ENCODE measurements at places on chromosomes 1 and 21. TPM values are rescaled to one million over a fixed set of nuclear protein-coding genes. Genes with fewer than 3 reads are reported as not detected.

The IVL gene
- not detected for total RNA-seq

The VTCN1 gene
- not detected for total RNA-seq

DNA sequence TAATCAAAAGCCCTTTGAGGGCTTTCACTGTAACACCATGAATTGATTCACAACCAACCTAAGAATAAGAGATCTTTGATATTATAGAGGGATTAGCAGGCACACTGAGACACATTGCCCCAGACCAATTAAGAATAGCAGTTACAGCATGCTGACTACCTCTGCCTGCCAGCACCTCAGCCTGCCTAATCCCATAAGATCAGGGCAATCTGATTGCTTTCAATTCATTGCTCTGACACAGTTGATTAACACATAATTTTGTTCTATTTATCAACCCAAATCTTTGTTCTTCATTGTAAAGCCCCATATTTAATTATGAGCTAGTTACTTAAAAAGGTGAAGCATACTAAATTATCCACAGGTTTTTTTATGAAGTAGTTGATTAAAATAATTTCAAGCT lies 548.8 kb upstream of the ZP4 start:
- H3K4me3 ChIP-seq: no peak overlapping the region
- no peaks in the 10 kb centered on the region for H3K36me3 ChIP-seq
- H3K27me3 ChIP-seq: no peaks in the 10 kb centered on the region
- DNase-seq: no peak

DNA sequence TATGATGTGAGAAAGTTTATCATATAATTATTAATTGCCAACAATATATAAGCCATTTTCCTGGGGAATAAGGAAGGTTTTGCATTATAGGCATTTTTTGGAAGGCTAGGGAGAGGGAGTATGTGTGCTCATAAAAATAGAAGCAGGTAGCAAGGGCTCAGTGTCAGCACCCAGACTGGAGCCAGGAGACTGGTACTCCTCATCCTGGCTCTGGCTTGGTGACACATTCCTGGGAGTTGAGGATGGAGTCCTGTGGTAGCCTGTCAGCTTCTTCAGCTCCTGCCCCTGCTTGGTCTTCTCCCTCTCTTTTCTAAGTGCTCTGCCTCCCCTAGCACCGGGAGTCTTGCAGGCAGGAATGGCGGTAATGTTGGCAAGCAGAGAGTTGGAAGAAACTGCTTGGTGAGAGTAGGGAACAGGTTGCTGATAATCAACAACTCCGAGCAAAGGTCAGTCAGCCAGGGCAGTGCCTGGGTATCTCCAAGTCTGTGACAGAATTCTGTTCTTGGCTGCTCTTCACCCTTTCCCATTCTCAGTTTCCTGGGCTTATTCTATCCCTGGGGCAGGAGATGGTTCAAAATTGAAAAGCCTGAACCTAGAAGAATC lies 23.0 kb downstream of the GIPC2 start:
- DNase-seq: no peak
- H3K4me3 ChIP-seq: no peak overlapping the region
- H3K36me3 ChIP-seq: no peaks in the 10 kb centered on the region
- peaks cover 13% of the 10 kb centered on the region for H3K27me3 ChIP-seq
- no peaks in the 10 kb centered on the region for H3K4me1 ChIP-seq
- H3K27ac ChIP-seq: no peak overlapping the region

DNA sequence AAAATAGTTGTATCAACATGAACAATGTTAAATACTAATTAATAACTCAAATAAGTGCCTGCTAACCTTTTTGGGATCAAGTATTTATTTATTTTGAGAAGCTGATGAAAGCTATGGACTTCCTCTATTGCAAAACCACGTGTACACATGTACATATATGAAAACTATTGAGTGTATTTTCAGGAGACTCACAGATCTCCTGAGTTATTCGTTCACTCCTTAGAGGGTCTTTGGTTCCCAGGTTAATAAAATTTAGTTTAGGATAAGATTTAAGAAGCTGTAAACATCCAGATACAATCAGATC lies 130.5 kb downstream of the DISC1 start:
- peaks cover 5% of the 10 kb centered on the region for H3K36me3 ChIP-seq
- no peaks in the 10 kb centered on the region for H3K27me3 ChIP-seq
- no peak overlapping the region for H3K27ac ChIP-seq
- no peak for DNase-seq

- peak overlapping the region; percentile 89 for H3K27ac ChIP-seq
- DNase-seq: peak; percentile 44
- no peaks in the 10 kb centered on the region for H3K27me3 ChIP-seq
- peaks cover 96% of the 10 kb centered on the region for H3K36me3 ChIP-seq
- peaks cover 83% of the 10 kb centered on the region for H3K4me1 ChIP-seq
These were observed 138.5 kb downstream of the CLIC6 start for GRCh38 chr21:34807146-34807880.

DNA sequence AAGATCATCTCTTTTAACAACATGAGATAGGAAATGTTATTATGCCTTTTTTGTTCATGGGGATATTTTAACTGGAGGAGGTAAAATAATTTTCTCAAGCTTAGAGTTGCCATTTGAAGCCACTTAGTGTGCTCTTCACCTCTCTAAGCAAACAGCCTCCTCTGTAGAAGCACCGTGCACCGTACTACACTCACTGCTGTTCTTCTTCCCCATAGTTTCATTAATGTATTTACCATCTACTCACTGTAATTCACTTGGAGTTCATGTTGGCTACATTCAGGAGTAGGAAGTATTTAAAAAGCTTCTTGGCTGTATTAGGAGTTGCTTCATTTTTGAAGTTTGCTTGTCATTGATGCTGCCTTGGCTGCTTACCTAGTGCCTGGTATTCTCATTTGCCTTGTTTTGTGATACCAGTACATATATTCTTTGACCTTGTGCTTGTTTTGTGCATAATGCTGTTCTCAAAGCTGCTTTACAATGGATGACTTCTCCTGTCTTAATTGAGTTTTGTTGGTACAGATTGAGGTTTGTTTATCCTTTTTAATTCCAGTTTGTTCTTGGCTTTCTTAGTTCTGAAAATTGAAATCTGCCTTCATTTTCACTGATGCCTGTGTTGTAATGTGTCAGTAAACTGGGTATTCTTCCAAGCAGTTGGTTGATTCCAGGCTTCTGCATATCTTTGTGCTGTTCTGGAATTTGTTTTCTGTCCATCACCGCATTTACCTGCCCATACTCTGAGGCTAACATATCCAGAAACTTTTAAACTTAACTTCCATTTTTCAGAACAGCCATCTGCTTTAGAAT lies 240.4 kb downstream of the HMCN1 start:
- no peak for DNase-seq
- H3K36me3 ChIP-seq: no peaks in the 10 kb centered on the region
- peaks cover 5% of the 10 kb centered on the region for H3K27me3 ChIP-seq
- H3K4me1 ChIP-seq: no peaks in the 10 kb centered on the region

DNA sequence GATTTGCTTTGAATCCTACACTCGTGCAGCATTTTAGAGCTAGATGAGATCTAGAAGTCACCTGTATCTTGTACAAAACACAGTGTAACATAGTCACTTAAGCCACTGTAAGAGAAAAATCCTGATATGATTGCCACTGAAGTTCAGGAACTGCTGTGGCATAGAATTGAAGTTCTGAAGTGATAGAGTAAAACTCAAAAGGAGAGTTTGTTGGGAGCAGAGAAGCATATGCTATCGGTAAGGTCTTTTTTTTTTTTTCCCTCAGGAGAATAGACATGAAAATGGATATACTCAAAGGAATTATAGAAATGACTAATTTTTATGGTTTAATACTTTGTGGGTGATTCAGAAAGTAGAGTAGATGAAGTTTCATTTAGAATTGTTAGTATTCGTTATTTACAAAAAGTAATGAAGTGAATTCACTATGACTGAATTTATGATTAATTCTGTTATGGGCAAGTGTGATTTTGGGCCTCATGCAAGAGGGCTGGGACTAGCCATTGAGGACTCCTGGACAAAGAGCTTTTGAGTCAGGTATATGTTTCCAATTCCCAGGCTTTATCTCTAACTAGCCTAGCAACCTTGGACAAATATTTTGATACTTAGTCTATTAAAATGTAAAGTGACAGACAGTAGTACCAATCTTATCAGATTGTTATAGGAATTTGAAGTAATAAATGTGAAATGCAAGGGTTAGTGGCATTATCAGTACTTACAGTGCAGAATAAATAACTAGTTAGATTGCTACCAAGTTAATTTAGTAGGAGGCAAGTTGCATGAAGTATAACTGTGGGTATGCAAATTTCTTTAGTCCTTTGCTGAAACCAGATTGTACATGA lies 3.1 kb downstream of the KCTD3 start:
- peaks cover 14% of the 10 kb centered on the region for H3K27me3 ChIP-seq
- H3K36me3 ChIP-seq: no peaks in the 10 kb centered on the region
- no peak for DNase-seq
- no peak overlapping the region for H3K4me3 ChIP-seq

Measured in activated T-helper 2 cell treated with anti-CD3 and anti-CD28 coated beads, Interferon-gamma antibody, Interleukin-2, Interleukin-4, amounts not matched to agents 10 μg/mL and 5 μg/mL and 100 μg/mL, durations not matched to agents 14 hours and 24 hours and 36 hours (primary cell).